Lung (tissue), 17 donors: ENCODE measurements at places on chromosomes 11 and 22. TPM values are rescaled to one million over a fixed set of nuclear protein-coding genes. Genes with fewer than 3 reads are reported as not detected.

DNA sequence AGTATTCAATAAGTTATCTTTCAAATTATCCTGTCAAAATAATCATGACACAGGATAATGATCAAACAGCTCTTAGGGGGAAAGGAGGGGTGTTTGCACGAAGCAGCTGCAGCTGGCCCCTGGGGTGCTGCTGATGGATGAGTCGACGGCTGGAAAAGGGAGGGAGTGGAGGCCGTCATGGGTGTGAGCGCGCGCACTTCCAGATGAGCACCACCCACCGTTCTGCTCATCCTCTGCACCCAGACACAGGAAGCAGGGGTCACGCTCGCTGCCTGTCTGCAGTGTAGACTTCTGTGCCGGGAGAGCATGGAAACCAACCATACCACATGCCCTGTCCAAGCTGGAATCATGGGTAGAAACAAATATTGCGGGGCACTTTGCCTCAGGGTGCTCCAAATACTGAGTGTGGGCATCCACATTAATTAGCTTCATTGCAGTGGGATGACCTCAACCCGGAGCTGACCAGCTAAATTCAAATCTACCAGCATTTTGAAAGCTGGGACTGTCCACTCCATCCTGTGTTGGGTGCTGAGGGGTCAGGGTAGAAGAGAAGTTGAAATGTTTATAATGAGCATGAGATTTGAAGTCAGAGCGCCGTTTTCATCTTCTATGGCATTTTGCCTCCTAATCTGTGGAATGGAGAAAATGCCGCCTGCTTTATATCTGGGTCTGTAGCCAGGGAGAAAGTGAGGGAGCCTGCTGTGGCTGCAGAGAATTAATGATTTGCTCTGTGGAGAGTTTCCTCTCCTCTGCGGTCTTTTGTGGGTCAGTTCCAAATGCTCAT lies 802.4 kb downstream of the TBC1D22A start:
- H3K4me1 ChIP-seq, result no peaks in the 10 kb centered on the region
- no peaks in the 10 kb centered on the region for H3K36me3 ChIP-seq
- H3K27ac ChIP-seq, result no peak overlapping the region
- H3K4me3 ChIP-seq, result no peak overlapping the region
- H3K27me3 ChIP-seq, result peaks cover 2% of the 10 kb centered on the region

- peak overlapping the region; percentile 85 for H3K27ac ChIP-seq
- H3K4me1 ChIP-seq, result peaks cover 23% of the 10 kb centered on the region
- DNase-seq, result peak; percentile 88
- peaks cover 54% of the 10 kb centered on the region for H3K36me3 ChIP-seq
- H3K27me3 ChIP-seq, result no peaks in the 10 kb centered on the region
- H3K4me3 ChIP-seq, result peak overlapping the region; percentile 48
Observed at GRCh38 chr11:57311109-57311936, 13.4 kb downstream of the TNKS1BP1 start.

- no peaks in the 10 kb centered on the region for H3K36me3 ChIP-seq
- H3K27ac ChIP-seq, result no peak overlapping the region
- H3K4me3 ChIP-seq, result no peak overlapping the region
Observed at GRCh38 chr11:76566811-76567210, 103.7 kb downstream of the LRRC32 start.

GRCh38 chr11:134367781-134368180 lies 36.0 kb downstream of the GLB1L2 start:
- no peaks in the 10 kb centered on the region for H3K4me1 ChIP-seq
- DNase-seq, result no peak
- no peaks in the 10 kb centered on the region for H3K27me3 ChIP-seq
- no peak overlapping the region for H3K4me3 ChIP-seq

DNA sequence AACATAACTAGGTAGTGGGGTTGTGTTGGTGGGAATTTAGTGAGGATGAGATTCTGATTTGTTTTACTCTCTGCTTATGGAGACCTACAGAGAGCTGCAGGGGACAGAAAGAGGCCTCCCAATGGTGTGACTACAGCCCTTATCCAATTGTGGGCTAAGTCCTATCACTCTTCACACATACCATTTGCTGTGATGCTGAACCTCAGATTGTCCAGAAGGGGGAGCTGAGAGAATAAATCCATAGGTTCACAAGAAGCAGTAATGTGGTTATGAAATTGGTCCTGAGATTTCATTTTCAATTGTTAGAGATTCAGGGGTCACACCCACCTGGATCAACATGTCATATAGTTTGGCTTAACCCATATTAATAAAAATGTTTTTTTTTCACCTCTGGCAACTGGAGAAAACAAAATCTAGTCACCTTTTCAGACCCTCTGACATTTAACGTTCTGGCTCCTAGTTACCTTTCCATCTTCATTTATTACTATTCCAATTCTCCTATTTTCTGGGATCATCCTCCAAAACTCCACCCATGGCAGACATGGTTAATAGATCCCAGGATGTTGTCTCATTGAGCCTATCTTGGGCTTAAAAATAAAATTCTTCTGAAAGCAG lies 53.3 kb upstream of the PTPN5 start:
- peak; percentile 12 for DNase-seq
- H3K27ac ChIP-seq, result no peak overlapping the region
- H3K4me1 ChIP-seq, result no peaks in the 10 kb centered on the region
- H3K27me3 ChIP-seq, result peaks cover 4% of the 10 kb centered on the region
- no peaks in the 10 kb centered on the region for H3K36me3 ChIP-seq

- H3K27ac ChIP-seq, result no peak overlapping the region
- no peaks in the 10 kb centered on the region for H3K36me3 ChIP-seq
- no peak overlapping the region for H3K4me3 ChIP-seq
Observed at GRCh38 chr11:78291503-78292108, 102.9 kb downstream of the USP35 start.

Gene OSM
- 3.3 TPM for total RNA-seq

Gene USP2
- 6.5 TPM for total RNA-seq

Gene HYOU1
- 252 TPM for total RNA-seq
